T-helper 2 cell treated with Interferon-gamma antibody and Interleukin-4, amounts not matched to agents 5 μg/mL and 100 μg/mL, for 36 hours (primary cell): ENCODE measurements at places on chromosomes 13 and 19.

GRCh38 chr19:55923556-55923955 lies 8.6 kb downstream of the NLRP13 start:
- no peak for DNase-seq

DNA sequence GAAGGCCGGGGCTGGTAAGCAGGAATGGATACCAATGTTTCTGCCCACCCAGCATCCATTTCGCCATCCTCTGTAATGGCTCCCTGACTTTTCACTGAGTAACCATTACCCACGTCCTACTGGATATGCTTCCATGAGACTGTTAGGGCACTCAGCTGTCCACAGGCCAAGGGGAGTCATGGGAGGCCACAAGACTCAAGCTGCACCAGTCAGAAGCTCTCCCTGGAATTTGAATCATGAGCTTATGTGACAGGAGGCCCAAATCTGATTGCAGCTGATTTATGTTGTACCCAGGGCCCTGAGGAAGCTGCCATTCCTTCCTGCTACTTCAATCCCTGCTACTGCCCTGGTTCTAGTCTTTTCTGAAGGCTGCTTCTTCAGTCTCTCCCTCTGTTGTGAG lies 28.3 kb downstream of the DEDD2 start:
- DNase-seq = no peak

- no peak for DNase-seq
Measured at GRCh38 chr13:67069117-67069767, 160.9 kb downstream of the PCDH9 start.

DNA sequence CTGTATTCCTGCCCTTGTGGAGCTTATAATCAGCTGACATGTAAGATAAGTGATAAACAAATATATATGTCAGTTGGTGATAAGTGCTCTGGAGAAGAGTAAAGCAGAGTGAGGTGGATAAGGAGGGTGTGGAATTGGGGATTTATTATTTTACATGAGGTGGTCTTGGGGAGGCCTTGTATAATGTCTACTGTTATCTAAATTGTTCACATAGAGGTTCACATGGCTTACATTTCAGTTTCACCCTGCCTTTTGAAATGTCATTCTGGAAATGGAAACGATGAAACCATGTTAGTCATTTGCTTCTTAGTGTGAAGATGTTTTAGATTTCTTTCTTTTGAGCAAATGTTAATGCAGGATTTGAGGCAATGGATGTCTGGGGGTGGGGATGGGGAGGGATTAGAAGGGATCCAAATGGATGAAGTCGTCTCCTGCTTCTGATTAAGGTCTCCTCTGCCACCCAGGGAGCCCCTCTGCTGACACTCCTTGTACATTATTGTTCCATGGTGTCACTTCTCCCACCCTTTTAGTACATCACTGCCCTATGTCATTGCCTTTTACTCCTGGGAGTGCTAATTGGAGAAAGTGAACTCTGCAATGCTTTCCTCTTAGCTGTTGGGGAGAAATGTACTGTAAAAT lies 14.0 kb downstream of the B3GLCT start:
- no peak for DNase-seq

- no peak for DNase-seq
Measured at GRCh38 chr19:12163826-12164225, 930 bp downstream of the ZNF136 start.

- no peak for DNase-seq
Measured at GRCh38 chr13:75353781-75354193, 128.2 kb downstream of the TBC1D4 start.

DNA sequence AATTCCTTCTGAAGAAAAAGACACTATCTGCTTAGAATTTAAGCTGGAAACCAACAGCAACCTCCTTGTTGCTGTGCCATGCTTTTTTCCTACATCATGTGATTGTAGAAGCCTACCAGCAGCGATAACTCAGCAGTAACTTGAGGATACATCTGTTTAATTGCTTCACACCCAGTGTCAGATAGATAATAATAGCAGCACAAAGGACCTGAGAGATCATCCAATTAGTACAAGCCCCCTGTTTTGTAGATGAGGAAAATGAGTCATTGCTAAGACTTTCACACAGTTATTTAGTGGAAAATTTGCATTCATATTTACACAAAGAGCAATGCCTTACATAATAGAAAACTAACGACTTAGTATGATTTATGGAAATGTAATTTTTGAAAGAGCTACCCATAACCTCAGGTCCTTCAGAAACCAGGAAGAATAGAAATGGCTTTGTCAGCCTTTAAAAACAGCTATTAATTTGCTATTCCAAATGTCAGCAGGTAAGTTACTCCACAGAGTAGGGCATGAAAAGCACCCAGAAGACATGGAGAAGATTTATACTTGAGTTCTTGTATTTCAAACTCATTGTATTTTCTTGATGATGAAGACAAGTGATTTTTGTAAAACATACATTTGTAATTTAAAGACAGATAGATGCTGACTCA lies 93.7 kb upstream of the SGCG start:
- DNase-seq = no peak

DNA sequence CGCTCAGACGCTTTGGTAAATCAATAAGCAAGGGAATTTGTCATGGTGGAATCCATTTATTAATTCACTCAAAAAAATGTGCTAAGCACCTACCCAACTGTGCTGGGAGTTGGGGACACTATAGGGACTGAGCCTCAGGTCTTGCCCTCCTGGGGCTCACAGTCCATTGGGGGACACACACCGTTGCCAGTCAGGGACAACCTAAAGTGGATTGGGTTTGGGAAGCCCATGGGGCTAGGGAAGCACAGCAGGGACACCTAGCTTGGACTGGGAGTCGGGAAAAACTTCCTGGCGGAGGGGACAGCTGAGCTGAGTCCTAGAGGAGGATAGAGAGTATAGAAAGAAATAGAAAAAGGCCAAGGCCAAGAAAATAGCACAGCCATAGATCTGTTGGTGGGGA lies 8.5 kb downstream of the FOSB start:
- DNase-seq = no peak

GRCh38 chr13:95154413-95154886 lies 146.8 kb downstream of the ABCC4 start:
- no peak for DNase-seq

- no peak for DNase-seq
Measured at GRCh38 chr13:112255550-112256120, 120.5 kb upstream of the SPACA7 start.

DNA sequence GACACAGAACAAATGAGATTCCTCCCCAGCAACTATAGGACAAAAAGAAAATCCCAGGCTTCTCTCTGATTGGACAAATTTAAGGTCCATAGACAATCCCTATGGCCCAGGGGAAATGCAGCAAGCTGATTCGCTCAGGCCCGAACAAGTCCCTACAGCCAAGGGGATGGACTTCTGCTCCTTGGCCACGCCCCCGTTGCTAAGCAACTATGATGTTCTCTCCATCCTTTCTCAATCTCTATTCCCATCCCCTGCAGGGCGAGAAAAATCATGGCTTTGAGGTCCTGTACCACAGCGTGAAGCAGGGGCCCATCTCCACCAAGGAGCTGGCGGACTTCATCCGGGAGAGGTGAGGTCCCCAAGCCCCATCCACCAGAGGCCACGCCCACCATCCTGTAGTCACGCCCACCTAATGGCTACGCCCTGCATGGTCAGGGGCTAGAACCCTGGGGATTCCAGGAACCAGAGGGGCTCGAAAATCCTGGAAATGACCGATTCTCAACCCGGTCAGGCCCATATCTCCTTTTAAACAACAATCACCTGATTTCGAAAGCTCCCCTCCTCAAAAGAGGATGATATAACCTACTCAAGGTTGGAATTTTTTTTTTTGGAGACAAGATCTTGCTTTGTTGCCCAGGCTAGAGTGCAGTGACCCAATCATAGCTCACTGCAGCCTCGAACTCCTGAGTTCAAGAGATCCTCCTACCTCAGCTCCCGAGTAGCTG lies 11.4 kb downstream of the FCHO1 start:
- DNase-seq = no peak

DNA sequence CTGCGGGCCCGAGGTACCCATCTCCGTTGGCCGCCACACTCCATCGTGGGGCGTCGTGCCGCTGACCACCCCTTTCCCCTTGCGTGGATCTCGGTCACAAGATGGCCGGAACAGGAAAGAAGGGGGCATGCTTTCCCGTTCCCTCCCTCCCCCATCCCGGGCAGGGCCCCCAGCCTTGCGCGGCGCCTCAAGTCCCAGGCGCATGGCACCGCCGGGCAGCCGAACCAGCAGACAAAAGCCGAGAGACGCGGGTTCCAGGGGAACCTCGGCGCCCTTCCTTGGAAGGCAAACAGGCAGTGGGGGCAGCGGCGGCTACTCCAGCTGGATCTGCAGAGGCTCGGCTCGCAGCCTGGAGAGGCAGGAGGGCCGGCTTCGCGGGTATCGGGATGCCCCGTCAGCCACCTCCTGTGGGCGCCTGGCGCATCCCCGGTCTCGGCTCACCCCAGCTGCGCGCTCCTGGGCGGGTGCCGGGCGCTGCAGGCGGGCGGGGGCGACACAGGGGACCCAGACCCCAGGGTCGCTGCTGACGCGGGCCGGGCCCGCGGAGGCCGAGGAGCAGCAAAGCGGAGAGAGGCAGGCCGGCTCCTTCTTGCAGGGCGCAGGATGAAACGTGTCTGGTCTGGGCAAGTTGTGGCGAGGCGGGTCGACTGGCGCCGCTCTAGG lies 439 bp downstream of the DZIP1 start:
- no peak for DNase-seq
